ENCODE measurements at places on chromosomes 11 and 22. TPM values are rescaled to one million over a fixed set of nuclear protein-coding genes. Genes with fewer than 3 reads are reported as not detected.

- no peaks in the 10 kb centered on the region for H3K27me3 ChIP-seq
- no peaks in the 10 kb centered on the region for H3K4me1 ChIP-seq
- H3K36me3 ChIP-seq: no peaks in the 10 kb centered on the region
- no peak for DNase-seq
- H3K4me3 ChIP-seq: no peak overlapping the region
- no peak overlapping the region for H3K27ac ChIP-seq
These were observed 30.3 kb downstream of the LAYN start for GRCh38 chr11:111570796-111571195.

- DNase-seq: no peak
- no peak overlapping the region for H3K4me3 ChIP-seq
- H3K27me3 ChIP-seq: no peaks in the 10 kb centered on the region
- no peaks in the 10 kb centered on the region for H3K36me3 ChIP-seq
These were observed 112.8 kb downstream of the ABTB2 start for GRCh38 chr11:34245041-34245440.

DNA sequence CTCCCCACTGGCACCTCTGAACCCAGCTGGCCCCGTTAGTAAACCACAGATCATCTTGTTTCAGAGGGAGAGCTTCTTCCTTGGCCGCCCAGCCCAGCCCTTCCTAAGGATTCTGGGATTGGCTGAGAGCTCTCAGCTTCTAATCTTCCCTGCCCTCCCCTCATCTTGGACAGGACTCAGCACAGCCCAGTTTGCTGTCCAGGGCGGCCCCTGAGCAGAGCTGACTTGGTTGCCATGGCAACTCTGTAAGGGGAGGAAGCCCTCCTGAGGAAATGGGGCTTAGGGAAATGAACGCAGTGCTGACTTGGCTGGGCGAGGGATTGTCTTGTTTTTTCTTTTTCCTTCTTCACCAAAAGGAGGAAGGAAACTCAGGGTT, 4.6 kb downstream of the APOL4 start:
- no peaks in the 10 kb centered on the region for H3K27me3 ChIP-seq
- peaks cover 11% of the 10 kb centered on the region for H3K4me1 ChIP-seq
- H3K4me3 ChIP-seq: no peak overlapping the region

- H3K4me3 ChIP-seq: no peak overlapping the region
- H3K4me1 ChIP-seq: peaks cover 12% of the 10 kb centered on the region
- no peak overlapping the region for H3K27ac ChIP-seq
- H3K27me3 ChIP-seq: peaks cover 24% of the 10 kb centered on the region
- DNase-seq: no peak
These were observed 6.1 kb downstream of the C11orf96 start for GRCh38 chr11:43948341-43949225.

DNA sequence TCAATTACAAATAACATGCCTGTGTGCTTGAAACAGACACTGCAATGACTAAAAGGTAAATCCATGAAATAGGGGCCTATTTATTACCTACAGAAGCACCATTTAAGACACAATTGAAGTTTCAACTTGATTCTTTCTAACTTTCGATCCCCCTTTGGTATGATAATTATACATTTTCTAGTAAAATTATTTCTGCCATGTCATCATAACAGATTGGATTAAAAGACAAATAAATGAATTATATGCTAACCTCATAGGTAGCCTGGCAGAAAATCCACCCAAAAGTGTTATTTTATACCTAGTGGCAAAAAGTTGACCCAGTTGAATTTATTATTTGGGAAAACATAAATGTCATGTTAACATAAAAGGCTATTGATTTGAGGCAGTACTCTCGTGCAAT, 241.1 kb downstream of the RAB38 start:
- DNase-seq: no peak
- H3K27ac ChIP-seq: no peak overlapping the region

DNA sequence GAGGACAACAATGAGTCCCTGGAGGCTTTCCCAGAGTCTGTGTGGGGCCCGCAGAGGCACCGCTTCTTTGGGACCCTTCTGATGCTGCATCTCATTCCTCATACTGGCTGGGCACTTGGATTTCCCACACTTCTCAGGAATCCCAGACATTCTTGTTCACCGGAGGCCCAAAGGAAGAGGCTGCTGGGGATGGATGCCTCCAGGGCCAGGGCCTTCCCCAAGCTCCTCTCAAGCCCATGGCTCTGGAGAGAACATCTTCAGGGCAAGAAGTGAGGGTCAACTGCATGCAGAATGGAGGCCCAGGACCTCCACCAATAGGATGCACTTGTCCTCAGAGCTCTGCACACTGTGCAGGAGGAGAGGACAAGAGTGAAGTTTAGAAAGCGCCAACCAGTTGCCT, 34.6 kb downstream of the DKK3 start:
- no peak overlapping the region for H3K27ac ChIP-seq
- DNase-seq: peak; percentile 19
- no peak overlapping the region for H3K4me3 ChIP-seq
- no peaks in the 10 kb centered on the region for H3K4me1 ChIP-seq

DNA sequence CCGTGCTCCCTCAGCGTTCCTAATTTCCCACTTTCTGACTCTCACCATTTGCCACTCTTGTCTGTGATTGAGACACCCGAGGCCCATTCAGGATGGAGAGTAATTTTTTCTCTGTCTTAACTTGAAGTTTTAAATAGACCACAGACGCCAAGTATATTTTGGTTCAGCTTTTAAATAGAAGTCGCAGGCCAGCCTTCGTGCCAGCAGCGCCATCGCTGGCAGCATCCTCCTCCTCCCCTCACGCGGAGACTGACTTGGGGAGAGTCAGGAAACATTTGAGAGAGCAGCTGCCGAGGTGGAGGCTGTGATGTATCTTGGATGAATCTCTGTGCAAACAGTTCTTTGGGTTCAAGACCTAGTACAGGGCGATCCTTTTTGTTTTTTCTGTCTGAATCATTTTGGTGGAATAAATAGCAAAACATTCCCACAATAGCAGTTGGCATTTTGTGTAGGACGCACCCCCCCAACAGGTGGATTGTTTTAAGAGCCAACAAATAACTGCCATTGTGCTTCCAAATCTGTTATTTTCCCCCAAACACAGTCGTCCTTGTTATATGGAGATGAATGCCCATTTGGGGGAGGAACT, 889 bp upstream of the DMC1 start:
- no peaks in the 10 kb centered on the region for H3K27me3 ChIP-seq
- H3K27ac ChIP-seq: peak overlapping the region; percentile 93
- peak overlapping the region; percentile 47 for H3K4me3 ChIP-seq
- H3K36me3 ChIP-seq: no peaks in the 10 kb centered on the region

DNA sequence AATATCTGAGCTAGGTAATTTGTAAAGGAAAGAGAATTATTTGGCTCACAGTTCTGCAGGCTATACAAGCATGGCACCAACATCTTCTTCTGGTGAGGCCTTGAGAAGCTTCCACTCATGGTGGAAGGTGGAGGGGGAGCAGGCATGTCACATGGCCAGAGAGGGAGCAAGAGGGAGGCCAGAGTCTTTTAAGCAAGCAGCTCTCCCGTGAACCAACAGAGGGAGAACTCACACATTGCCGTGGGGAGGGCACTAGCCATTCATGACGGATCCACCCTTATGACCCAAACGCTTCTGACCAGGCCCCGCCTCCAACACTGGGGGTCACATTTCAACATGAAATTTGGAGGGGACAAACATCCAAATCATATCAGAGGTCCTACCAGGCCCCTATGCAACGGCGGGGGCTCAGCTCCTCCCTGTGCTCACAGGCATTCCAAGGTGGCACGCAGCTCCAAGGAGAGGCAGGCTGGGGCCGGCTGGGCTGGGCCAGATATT, 4.6 kb downstream of the C11orf96 start:
- no peak for DNase-seq
- no peak overlapping the region for H3K4me3 ChIP-seq
- no peaks in the 10 kb centered on the region for H3K36me3 ChIP-seq
- no peak overlapping the region for H3K27ac ChIP-seq
- H3K4me1 ChIP-seq: peaks cover 12% of the 10 kb centered on the region
- peaks cover 37% of the 10 kb centered on the region for H3K27me3 ChIP-seq

GRCh38 chr11:134181707-134182106, 42.1 kb downstream of the NCAPD3 start:
- no peaks in the 10 kb centered on the region for H3K4me1 ChIP-seq
- peaks cover 35% of the 10 kb centered on the region for H3K36me3 ChIP-seq
- no peak overlapping the region for H3K27ac ChIP-seq
- no peak for DNase-seq
- no peaks in the 10 kb centered on the region for H3K27me3 ChIP-seq

DNA sequence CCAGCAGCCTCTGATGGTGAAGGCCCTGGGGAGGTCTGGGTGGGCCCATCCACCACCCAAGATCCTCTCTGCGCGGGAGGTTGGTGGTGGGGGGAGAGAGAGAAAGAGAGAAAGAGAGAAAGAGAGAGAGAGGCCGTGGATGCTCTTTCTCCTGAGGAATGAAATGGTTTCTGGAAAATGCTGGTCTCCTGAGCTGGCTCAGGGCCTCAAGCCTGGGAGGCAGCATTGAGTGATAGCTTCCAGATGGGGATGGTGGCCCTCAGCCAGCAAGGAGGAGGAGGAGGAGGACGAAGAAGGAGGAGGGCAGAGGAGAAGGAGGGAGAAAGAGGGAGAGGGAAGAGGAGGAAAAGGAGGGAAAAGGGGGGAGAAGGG, 4.6 kb downstream of the TSPAN32 start:
- no peak overlapping the region for H3K4me3 ChIP-seq
- no peak for DNase-seq
- H3K36me3 ChIP-seq: no peaks in the 10 kb centered on the region
- peaks cover 3% of the 10 kb centered on the region for H3K4me1 ChIP-seq
- H3K27me3 ChIP-seq: no peaks in the 10 kb centered on the region
- H3K27ac ChIP-seq: no peak overlapping the region

DNA sequence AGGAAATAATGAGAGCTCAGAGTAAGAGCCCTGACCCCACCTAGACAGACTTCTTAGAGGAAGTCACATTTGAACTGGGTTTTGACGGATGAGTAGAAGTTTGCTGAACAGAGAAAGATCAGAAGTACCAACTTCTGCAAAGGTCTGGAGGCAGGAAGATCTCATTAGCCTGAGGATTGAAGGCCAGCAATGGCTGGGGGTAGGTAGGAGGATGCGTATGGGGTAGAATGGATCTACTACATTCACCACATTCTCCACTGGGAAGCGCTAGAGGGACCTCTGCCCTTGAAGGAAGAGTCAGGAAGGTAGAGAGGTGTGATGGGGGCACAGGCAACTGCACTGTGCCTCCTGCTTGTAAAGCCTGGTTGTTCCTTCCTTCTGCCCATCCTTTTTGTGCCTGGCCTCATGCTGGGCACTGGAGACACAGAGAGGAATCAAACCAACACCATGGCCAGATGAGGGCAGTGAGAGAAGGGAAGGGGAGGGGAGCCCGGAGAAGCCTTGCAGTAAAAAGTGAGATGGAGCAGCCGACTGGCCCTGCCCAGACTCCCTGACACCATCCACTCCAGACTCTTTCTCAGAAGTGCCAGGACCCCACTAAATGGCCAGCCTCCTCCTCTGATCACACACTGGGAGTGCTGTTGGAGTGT, 4.9 kb downstream of the TPBGL start:
- no peaks in the 10 kb centered on the region for H3K4me1 ChIP-seq
- H3K27ac ChIP-seq: no peak overlapping the region
- H3K27me3 ChIP-seq: peaks cover 26% of the 10 kb centered on the region
- DNase-seq: no peak
- no peak overlapping the region for H3K4me3 ChIP-seq
- no peaks in the 10 kb centered on the region for H3K36me3 ChIP-seq

DNA sequence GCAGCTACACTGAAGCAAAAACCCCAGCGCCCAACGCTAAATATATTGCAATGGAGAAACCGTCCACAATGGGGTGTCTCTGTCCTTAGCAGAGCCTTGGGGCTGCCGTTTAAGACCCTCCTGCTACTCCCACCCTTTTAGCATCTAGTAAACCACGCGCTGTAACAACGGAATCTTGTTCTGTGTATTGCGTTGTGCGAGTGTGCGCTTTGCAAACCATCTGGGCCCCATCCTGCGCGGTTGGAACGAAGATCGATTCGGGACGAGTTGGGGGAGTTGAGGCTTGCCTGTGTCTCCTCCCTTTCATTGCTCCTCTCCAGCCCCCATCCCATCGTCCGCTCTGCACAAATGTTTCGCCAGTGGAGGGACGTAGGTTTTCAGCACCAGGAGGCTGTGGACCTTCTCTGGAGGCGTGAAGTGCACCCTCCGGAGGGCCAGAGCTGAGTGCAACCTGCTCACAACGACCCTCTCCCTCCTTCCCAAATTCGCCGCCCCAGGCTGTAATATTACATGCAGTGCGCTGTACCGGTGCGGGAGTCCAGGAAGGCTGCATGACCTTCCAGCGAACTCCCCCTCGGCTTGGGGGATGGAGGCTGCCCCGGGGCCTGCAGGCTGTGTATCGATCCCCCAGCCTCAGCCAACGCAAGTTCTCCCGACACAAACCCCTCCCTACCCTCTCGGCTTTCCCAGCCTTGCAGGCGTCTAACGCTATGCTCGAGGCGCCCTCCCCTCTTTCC, 1.6 kb upstream of the KMT2A start:
- H3K36me3 ChIP-seq: no peaks in the 10 kb centered on the region
- peak; percentile 84 for DNase-seq
- H3K4me1 ChIP-seq: peaks cover 5% of the 10 kb centered on the region
- H3K27ac ChIP-seq: peak overlapping the region; percentile 2

DNA sequence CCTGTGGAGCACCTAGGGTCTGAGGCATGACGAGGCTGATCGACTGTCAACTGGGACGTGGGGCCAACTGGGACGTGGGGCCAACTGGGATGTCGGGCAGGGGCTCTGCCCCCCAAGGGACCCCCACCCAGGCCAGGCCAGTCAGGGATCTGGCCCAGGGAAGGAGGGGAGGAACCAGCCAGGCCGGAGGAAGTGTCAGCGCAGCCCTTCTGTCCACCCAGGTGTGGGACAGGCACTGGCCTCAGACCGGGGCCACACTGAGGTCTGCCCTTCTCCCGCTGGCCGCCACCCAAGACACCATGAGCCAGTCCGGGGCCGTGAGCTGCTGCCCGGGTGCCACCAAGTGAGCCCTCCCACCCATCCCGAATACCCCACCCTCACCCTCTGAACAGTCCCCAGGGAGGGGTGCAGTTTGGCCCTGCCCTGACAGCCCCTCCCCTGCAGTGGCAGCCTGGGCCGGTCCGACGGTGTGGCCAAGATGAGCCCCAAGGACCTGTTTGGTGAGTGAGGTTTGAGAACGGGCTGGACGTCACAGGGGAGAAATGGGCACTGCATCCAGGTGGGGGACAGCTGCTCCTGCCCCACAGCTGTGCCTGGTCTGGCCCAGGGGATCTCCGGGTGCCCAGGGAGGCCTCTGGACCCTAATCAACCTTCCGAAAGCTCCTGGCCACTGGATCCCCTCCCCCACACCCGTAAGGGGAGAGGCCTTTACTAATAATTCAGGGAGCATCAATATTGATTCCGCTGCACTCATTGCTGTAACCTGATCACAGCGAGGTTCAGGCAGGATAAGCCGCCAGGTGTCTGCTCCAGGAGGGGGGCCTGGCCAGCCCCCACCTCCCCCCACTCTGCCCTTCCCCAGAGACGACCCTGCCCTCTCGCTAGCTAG, 3.3 kb downstream of the EPS8L2 start:
- H3K27me3 ChIP-seq: no peaks in the 10 kb centered on the region
- H3K4me1 ChIP-seq: peaks cover 44% of the 10 kb centered on the region
- no peak for DNase-seq
- no peaks in the 10 kb centered on the region for H3K36me3 ChIP-seq
- no peak overlapping the region for H3K4me3 ChIP-seq
- H3K27ac ChIP-seq: no peak overlapping the region

OR52N4 gene
- total RNA-seq: not detected

HEPN1 gene
- total RNA-seq: not detected

EPS8L2 gene
- 44.3 TPM for total RNA-seq
